ENCODE measurements at places on chromosomes 6 and 20. TPM values are rescaled to one million over a fixed set of nuclear protein-coding genes. Genes with fewer than 3 reads are reported as not detected.

Gene FAM83B
- not detected for total RNA-seq

Gene MAD2L1BP
- 20.8 TPM for total RNA-seq

Gene LYRM2
- 12.7 TPM for total RNA-seq

Gene RPP40
- total RNA-seq, result 25.2 TPM

Gene LPA
- total RNA-seq, result not detected

Gene DEK
- total RNA-seq, result 84.5 TPM

Gene SEMG1
- not detected for total RNA-seq

Gene ANKRD66
- not detected for total RNA-seq

Measured in lung microvascular endothelial cell (primary cell).